GM13976 (cell line): ENCODE measurements at places on chromosomes 11 and 22.

- DNase-seq, result peak; percentile 49
Observed at GRCh38 chr11:22193348-22194051, 615 bp downstream of the ANO5 start.

DNA sequence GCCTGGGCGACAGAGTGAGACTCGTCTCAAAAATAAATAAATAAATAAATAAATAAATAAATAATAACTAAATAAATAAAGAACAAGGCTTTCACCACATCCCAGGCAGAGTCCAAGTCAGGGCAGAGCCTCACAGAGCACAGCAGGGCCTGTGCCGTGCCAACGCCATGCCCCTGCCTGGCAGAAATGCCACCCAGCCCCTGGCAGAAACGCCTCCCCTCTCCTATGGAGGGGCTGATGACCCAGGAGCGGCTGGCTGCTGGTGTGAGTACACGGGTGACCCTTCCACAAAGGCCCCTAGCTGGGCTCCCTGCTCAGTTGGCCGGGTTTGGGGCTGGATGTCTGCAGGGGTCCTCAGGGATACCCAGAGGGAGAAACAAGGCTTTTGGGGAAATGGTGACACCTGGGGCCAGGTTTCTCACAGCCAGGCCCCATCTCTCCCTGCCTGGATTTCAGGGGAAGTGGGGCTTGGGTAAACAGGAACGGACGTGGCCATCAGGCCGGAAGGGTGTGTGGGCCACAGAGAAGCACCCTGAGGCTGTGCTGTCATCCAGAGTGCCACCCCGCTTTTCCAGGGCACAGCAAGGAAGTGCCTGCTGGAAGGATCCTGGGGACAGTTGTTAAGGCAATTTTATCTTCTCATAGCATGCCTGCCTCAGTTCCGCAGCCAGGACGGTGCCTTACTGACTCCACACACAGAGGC is 5.1 kb downstream of the BID start:
- no peak for DNase-seq

GRCh38 chr11:77309401-77310085 is 8.1 kb upstream of the GDPD4 start:
- DNase-seq, result no peak

GRCh38 chr11:17445240-17445795 is 31.3 kb downstream of the ABCC8 start:
- no peak for DNase-seq

DNA sequence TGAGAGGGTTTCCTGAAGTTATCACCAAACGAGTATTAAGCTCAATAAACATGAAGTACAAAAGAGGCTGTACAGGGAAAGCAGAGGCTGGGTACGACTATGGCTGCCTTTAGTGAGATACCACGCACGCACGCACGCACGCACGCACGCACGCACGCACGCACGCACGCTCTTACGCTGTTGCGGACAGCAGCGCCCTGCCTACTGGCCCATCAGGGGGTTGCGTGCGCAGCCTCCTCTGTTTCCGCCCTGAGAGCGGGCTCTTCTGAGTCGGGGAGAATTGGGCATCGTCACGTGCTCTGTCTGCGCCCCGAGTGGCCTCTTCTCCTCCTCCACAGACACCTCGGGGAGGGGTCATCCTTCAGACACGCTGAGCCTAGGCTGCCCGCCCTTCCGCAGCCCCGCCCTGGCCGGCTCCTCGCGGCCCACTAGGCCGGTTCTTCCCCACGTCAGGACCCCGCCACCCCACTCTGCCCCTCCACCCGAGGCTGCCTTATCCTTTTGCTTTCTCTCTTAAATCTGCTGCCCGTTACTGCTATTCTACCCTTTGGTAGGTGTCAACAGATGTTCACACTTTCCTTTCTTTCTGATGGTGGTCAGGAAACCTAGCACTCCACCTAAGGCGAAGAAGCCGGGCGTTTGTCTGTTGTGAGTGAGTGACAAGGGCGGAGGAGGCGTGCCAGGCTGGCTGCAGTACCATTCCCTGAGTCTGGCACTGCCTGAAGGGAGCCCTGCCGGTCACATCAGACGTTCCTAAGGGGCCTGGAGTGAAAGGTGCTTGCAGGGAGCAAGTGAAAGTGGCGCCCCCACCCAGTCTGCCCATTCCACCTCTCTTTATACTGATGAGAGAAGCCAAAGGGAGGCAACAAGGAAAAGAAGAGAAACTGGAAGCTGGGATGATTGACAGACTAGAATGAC is 300.4 kb upstream of the B3GAT1 start:
- no peak for DNase-seq

- peak; percentile 14 for DNase-seq
Observed at GRCh38 chr11:2588809-2589537, 110.8 kb downstream of the KCNQ1OT1 start.

DNA sequence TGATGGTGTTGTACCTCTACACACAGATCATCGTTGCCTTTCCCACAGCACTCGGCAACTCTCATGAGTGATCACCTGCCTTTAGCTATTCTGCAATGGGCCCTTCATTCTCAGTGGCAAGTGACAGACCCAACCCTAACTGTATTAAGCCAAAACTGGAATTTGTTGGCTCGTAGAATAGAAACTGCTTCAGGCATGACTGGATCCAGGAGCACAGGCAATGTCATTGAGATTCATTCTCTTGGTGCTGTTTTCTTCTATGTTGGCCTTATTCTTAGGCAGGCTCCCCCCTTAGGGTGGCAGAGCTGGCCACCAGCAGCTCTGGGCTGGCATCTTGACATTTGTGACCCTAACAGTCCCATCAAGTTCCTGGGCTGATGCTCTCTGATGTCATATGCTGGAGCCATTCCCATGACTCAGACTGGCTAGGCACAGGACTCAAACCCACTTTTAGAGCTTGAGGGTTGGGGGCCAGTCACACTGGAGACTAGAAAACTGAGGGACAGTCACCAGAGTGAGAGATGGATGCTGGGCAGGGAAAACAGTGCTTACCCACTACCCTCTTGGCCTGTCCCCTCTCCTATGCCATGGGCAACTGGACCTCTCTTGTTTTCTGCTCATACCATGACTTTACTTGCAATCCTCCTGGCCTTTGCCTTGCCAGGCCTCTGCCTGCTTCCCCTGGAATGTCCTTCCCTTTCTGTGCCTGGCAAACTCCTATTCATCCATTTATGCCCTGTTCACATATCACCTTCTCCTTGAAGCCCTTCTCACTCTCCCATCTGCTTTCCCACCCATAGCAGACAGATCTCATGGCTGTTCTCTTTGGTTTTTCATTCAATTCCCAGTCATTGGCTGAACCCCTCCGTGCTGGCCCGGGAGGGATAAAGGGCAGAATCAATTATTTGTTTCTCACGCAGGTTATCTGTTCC is 7.1 kb upstream of the CDC42EP2 start:
- DNase-seq, result no peak

DNA sequence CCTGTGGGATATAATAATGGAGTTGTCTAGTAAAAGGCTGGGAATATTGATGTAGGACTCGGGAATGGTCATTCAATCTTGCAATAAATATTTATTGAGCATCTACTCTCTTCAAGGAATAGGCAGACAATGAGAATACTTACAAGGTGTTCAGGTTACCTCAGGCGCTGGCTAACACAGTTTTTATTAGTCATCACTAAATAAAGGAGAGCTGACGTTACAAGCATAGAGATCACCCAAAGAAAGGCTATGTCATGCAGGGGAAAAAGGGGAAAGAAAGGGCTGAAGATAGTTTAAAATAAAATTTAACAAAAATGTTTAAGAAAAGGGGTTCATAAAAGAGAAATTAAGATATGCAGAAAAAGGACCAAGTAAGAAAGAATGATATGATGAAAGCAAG is 15.8 kb upstream of the CTSC start:
- no peak for DNase-seq

DNA sequence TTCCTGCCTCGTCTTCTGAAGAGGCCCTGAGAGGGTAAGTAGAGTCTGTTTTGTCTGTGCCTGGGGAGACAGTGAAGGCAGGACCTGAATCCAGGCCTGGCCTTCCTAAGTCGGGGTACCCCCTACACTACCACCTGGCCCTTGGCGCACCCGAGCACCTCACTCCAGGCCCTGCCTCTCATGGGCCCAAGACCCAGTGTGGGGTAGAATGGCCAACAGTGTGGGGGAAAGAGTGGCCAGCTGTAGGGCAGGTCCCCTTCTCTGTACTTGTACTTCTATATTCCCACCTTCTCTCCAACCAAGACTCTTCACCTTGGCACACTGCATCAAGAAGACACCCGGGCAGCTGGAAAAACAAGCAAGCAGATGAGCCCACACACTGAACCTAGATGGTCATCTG is 22.4 kb upstream of the BID start:
- DNase-seq, result no peak

GRCh38 chr22:24467340-24467739 is 27.8 kb upstream of the UPB1 start:
- DNase-seq, result no peak

DNA sequence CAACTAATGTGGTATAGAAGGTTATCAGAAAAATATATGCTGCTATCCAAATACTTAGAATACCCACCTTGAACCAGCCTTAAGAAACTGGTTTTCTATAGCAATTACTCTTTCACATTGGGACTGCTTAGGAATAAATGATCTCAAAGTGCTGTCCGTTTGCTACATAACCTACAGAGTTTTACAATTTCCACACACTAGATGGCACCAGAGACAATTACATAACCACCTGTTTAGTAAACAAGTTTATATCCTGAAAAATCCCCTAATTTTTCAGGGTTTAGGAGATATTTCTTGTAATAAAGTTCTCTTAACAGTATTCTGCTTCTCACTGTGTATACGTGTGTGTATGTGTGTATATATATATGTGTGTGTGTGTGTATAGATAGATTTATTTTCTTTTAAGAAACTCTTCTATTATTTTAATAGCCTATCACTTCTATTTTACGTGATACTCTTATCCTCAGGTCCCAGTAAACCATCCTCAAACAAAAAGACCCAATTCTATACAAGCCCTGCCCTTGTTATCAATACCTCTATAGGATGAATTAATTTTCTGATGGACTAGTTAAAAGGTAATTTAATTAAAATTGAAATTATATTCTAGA is 6.7 kb upstream of the OR5I1 start:
- DNase-seq, result peak; percentile 13

- DNase-seq, result peak; percentile 91
Observed at GRCh38 chr11:120108154-120108784, 29.6 kb downstream of the TRIM29 start.

- peak; percentile 57 for DNase-seq
Observed at GRCh38 chr22:22877523-22878210, 9.9 kb upstream of the IGLL5 start.

DNA sequence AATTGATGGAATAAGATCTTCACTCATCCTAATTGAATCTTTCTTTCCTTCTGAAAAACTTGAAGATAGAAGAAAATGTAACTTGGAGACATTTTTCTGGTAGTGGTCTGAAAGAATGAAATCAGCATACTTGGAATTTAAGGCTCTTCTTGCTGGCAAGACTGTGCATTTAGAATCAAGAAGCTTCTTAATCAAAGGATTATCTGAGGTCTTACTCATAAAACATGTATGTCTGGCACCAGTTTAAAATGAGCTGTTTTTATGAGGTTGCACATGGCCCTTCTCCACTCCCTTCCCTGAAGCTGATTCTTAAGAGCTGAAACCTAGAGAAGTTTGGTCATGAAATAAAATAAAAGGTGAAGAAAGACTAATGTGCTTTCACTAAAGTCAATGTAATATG is 77.3 kb downstream of the ARHGEF12 start:
- no peak for DNase-seq

- DNase-seq, result no peak
Observed at GRCh38 chr11:13216019-13216710, 61.4 kb upstream of the BMAL1 start.

DNA sequence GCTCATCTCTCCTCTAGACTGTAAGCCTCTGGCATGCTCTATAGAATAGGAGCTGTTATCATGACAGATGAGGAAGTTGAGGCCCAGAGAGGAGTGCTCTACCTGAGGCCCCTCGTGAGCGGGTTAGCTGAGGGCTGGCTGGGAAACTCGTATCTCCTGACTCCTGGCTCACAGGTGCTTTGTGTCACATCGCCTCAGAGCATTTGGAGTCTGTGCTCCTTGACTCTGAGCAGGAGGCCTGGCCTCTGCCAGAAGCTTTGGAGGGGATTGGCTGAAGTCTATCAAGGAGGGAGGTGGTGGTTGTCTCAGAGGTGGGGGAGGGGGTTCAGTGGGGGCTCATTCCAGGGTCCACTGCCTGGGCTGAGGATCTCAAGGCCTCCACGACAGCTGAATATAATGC is 7.4 kb downstream of the KCNC1 start:
- no peak for DNase-seq

- DNase-seq, result no peak
Observed at GRCh38 chr11:113440816-113441215, 34.4 kb downstream of the DRD2 start.

- DNase-seq, result no peak
Observed at GRCh38 chr11:34595960-34596644, 24.8 kb upstream of the EHF start.

GRCh38 chr11:132174362-132175255 is 804.2 kb downstream of the NTM start:
- DNase-seq, result no peak

GRCh38 chr22:28999510-28999909 is 62.1 kb downstream of the C22orf31 start:
- DNase-seq, result no peak

DNA sequence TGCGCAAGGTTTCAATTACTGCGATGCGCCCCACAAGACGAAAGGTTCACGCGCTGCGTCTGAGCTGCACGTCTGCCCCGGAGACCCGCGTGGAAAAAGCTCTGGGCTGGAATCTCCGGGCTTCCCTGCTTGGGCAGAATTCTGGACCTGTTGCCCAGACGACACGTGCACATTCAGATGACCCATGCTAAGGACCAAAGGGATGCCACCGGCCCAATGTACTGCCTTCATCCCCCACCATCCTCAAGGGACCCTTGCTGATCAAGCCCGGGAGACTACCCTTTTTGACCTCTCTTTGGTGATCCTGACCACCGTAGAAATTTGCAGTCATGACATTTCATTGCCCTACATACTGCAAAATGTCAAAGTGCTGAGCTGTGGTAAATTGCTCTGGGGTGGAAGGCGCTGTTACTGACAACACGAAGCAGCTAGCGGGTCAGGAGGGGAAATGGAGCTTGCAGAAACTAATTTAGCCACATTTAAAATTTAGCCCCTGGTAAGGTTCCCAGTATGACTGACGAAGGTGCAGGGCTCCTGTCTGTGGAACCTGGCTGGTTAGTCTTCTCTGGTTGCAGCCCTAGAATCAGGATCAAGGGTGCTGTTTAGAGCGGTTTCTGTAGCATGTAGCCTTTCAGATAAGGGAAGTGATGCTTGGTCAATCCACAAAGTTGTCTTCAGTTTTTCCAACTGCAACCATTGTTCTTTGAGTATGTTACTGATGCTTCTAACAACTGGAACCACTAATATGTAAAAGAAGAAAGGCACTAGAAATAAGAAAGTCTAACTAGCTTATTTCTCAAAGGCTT is 81.9 kb downstream of the PRR5L start:
- DNase-seq, result no peak
